ENCODE measurements at places on chromosomes 3 and 15.

GRCh38 chr3:73393005-73393404, 231.7 kb downstream of the PDZRN3 start:
- no peak for DNase-seq

DNA sequence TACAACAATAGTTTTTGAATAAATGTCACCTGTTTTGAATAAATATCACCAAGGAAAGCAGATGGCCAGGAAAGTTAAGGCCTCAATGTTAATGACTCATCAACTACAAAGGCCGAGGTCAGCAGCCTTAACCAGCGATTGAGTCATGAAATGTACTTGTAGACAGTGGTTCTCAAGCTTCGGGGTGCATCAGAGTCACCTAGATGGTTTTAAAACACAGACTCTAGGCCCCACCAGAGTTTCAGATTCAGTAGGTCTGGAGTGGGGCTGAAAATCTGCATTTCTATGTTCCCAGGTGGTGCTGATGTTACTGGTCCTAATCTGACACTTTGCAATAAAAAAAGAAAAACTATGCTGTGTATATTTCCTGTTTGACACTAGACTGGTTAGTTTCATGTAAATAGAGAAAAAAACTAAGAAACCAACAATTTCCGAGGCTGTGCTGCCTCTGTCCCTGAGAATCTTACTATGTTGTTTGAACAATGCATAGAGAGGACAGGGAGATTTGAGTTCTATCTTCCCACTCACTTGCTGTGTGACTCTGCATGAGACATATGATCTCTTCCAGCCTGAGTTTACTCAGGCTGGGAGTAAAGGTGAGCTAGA, 9.8 kb downstream of the RAB27A start:
- no peak for DNase-seq

- DNase-seq, result no peak
Observed at GRCh38 chr3:129687586-129688125, 81.2 kb upstream of the PLXND1 start.

GRCh38 chr3:6079561-6080179, 781.2 kb upstream of the GRM7 start:
- DNase-seq, result no peak

GRCh38 chr15:20340931-20341661, 200.5 kb downstream of the GOLGA6L6 start:
- no peak for DNase-seq

- DNase-seq, result peak; percentile 55
Observed at GRCh38 chr15:74768099-74768770, 13.6 kb upstream of the CSK start.

DNA sequence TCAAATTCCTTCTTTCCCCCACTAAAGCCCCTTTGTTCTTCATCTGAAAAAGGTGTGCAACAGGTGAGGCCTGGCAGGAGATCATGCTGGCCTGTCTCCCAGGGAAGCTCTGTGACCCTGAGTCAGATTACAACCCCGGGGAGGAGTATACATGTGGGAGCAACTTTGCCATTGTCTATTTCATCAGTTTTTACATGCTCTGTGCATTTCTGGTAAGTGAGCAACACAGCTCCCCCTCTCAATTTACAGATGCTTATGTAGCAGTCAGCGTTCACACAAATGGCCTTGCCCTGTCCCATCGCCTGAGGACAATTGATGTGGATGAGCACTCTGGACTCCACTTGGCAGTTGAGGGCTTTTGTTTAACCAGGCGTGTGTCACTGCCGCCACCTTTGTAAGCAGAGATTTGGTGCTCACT, 70.4 kb downstream of the CHDH start:
- DNase-seq, result no peak

- DNase-seq, result no peak
Observed at GRCh38 chr15:99343881-99344551, 92.7 kb downstream of the LRRC28 start.

GRCh38 chr15:70869346-70869745, 15.4 kb upstream of the LARP6 start:
- DNase-seq, result no peak

DNA sequence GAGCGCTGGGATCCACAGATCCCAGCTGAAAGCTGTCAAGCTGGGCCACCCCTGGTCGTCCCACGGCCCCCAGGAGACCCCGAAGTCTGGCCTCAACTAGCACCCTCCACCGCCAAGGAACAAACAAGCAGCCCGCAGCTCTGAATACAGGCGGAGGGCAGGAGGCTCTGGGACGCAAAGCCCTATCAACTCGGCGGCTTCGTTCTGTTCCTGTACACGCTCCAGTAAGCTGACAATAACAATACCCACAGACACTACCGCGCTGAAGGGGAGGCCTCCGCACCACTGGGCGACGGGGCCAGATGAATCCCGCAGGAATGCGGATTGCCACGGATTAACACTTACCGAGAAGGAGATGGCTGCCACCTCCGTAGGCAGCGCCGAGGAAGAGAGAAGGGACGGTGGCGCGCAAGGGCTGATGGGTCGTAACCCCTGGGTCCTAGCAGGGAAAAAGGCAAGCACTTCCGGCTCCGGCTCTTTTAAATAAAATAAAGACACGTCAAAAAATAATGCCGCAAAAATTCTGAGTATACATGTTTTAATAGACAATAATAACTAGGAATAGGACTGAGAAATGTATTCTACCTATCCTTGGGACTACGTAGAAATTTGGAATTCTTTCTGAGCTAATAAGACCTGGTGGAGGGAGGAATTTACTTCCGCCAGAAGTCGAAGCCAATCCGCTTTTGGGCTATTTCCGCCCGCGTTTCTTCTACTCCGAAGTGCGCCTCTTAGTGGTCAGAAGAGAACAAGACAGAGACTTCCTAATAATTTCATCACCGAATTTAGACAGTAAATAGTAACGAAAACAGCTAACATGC, at the start of gene RPL32:
RPL32 (minus strand) TSS at position 417 of the 821 bp plus-strand sequence. CDS start 1,328 bp downstream, outside the sequence.
- DNase-seq, result peak; percentile 89

DNA sequence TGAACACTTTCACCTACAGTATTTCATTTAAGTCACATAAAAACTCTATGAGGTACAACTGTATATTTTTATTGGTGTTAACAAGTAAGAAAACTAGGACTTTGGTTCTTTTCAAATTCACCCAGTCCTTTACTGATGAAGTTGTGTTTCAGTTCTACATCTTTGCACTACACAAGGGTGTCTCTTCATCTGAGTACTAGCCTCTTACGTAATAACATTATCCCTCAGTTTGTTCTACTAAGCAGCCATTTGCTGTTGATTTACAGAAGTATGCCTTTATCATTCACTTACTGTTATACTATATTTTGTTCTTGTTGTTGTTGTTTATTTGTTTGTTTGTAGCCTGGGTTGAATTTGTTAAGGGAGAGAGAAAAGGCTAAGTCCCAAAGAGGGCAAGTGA, 311.9 kb downstream of the PLOD2 start:
- no peak for DNase-seq

DNA sequence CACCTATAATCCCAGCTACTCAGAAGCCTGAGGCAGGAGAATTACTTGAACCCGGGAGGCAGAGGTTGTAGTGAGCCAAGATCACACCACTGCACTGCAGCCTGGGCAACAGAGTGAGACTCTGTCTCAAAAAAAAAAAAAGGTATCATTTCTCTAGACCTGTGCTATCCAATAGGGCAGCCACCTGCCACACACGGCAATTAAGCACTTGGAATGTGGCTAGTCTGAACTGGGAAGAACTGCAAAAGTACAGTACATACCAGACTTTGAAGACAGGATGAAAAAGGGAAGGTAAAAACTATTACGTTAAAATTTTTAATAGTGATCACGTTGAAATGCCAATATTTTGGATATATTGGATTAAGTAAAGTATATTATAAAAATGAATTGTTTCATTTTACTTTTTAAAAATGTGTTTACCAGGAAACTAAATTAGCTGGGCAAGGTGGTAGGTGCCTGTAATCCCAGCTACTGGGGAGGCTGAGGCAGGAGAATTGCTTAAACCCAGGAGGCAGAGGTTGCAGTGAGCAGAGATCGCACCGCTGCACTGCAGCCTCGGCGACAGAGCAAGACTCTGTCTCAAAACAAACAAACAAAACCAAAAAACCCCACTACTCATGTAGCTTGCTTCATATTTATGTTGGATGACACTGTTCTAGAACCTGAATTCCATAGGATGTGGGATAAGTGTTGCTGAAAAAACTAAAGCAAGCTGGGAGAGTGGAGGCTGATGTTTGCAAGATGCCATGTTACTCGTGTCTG, 2.3 kb downstream of the CYP8B1 start:
- no peak for DNase-seq

DNA sequence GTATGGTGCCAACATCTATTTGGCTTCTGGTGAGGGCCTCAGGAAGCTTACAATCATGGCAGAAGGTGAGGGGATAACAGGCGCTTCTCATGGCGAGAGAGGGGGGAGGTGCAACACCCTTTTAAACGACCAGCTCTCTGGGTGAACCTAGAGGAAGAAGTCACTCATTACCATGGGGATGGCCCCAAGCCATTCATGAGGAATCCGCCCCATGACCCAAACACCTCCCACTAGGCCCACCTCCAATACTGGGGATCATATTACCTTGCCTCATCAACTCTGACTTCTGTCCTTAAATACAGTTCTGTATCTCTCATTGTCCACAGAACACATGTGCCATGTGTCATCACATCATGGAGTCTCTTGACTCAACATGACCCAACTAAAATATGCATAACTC, 37.5 kb upstream of the CLRN1 start:
- DNase-seq, result no peak

DNA sequence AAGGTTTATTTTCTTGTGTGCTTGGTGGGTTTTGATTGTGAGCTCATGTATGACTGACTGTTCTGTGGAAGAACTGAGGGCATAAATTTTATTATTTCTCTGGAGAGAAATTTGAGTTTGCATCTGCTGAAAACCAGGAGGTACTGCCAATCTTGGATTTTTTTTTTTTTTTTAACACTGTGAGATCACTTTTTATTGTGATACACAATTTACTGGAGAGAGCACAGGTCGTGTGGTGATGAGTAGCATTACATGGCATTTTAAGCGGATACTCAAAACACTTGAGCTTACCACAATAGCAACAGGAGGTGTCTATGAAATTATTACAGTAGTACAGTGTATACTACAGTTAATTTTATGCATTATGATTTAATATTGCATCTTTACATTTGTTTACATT, 237.4 kb downstream of the MFSD1 start:
- no peak for DNase-seq

- DNase-seq, result no peak
Observed at GRCh38 chr15:51089699-51090453, 4.8 kb downstream of the TNFAIP8L3 start.

DNA sequence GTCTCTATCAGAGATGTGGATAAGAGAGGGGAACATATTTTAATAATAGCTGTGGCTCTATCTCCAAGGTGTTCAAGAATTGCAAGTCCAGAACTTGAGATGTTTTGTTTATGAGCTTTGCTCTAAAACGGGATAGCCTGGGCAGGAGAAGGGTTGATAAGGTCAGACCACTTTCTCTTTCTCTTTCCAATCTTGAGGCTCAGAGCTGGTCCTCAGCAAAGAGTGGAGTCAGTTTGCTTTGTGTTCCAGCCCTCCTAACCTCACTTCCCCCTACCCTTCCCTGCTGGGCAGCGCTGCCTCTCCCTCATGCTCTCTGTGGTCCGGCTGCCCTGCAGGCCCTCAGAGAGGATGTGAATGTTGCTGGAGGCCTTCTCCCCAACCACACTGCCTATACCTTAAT, 13.8 kb downstream of the KLHL6 start:
- no peak for DNase-seq

Data from NCI-H2171 treated with DMSO at 0.1 percent for 48 hours (cell line).